ENCODE measurements at places on chromosomes 4 and X.

- DNase-seq, result no peak
These were observed 335.2 kb downstream of the PPP1R2C start for GRCh38 chrX:42442745-42443144.

- no peak for DNase-seq
These were observed 96.4 kb downstream of the POLA1 start for GRCh38 chrX:24790166-24790565.

DNA sequence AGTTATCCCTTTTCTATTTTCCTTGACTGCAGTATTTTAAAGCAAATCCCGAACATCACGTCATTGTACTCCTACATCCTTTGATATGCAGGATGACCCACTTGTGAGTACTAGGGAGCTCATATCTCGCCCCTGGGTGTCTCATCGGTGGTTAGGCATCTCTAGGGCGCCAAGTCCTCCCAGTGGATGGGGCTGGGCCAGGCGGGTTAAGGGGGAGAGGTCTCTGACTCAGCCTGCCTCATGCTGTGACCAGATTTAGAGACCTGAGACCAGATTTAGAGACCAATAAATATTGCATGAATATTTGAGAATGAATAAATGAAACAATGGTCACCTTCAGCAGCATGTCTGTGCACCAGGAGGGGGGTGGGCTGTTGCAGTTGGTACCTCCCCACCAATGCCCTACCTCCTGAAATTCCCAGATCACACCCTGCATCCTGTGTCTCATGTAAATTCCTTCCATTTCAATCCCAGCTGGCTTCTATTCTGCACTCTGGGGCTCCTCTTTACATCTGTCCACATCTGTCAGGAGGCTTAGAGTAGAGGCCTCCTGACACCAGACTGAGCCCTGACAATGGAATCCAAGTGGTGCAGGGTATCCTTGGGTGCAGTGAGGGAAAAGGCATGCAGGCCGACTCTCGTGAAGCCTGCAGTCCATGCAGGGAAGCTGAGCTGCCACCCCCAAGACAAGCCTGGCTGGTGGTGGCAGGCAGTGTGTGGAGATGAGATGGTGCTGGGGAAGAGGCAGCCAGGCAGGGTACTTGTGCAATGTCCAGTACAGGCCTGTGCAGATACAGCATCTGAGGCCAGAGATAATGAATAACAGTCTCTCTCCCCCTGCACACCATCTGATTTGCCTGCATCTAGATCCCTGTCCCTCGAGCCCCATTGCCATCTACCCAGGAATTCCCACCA, 5.2 kb downstream of the APLN start:
- no peak for DNase-seq

DNA sequence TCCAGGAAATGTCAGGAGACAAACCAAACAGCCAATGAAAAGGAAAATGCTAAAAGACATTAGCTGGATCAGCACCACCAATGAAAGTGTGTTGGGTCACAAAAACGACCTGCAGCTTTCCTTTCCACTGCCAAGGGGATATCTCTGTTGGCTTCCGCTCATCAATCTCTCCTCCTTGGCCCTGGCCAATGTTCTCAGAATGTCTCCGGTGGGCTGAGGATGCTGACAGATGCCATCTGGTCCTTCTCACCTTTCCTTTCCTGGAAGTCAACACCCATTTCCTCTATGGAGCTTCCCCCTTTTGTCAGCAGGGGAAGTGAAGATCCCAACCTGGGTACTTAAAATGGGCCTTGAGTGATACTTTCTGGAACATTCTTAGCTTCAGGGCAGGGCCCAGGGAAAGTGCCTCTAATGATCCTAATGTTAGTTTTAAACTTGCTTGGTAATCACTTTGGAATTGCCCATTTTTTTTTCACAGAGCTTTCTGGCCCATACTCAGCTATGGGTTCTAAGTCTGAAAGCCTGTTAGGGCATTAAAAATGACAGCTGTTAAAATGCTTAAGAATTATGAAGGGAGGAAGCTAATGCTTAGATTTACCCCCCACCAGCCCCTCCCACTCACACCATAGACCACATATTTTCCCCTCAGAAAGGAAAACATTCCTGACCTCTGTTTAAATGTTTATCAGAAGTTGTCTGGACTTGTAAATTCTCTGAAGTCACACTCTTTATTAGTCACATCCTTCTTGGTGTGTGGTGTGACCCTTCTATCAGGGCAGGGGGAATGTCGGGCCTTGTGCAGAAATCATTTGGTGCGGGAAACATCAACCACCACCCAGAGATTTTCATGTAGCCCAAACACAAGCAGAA, 29.2 kb downstream of the IGFBP7 start:
- no peak for DNase-seq

- no peak for DNase-seq
These were observed 225.2 kb downstream of the MGST2 start for GRCh38 chr4:139890816-139891215.

DNA sequence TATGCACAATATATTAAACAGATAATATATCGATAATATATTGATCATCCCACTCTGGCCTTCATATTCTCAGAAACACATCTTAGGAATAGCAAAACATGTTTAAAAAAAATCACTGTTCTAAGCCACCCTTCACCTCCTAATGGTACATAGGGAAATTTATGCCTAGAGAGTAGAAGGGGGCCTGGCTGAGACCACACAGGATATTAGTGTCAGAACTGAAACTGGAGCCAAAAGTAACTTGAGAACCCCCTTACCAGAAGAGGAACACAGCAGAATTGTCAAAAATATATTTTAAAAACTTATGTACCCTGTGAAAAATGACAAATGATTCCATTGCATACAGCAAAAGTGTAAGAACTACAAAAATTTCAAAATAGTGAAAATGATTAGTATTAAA, 173.1 kb downstream of the VSIG4 start:
- no peak for DNase-seq

- DNase-seq, result no peak
These were observed 33.8 kb upstream of the ADRA2C start for GRCh38 chr4:3732076-3733028.

- no peak for DNase-seq
These were observed 278.3 kb downstream of the PCDH18 start for GRCh38 chr4:137253949-137254348.

DNA sequence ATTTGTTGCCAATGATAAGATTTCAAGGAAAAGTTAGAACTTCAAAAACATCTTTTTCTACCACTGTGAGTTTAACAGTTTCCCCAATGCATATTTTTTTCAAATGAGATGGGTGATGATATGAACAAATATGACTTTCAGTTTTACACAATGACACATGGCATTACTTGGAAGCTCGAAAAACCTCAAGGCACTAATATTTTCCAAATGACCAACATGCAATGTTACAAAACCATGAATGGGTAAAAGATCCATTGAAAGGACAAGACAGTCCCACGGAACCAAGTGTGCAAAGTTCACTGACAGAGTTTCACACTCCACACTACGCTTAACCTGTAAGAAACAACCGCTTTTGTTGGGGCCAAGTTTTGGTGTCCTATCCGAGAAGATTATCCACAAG, 84.5 kb downstream of the CD99L2 start:
- DNase-seq, result no peak

DNA sequence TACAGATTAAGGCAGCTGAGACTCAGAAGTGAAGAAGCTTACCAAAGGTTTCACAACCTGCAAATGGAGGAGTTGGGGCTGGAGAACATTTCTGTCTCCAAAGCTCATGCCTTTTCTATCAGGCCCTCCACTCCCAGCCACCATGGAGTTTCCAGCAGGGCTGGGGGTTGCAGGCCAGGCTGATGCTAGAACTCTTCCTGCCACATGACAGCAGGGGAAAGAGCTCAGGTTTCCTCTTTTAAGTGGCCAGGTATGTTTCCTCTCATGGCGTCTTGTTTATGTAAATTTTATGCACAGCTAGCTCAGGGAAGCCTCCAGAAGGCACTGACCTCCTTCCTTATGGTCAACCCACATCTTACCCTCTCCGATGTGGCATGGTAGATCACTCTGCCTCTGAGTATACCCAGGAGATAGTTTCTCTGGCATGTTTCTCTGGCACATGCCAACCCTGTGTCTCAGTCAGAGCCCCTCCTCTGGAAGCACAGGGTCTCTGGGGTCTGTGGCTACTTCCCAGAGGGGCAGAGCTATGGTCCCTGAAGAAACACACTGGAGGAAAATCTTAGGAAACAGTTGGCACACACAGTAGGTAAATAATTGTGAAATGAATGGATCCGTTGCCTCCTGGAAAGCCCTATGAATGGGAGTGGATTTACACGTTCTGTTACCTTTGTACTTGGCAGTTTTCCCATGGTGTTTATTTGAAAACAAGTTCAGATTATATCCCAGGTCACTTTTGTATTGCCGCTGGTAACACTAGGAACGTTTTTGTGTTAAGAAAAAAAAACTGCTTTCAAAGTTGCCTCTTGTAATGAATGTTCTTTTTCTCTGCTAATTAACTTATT, 28.9 kb downstream of the PDK3 start:
- no peak for DNase-seq

DNA sequence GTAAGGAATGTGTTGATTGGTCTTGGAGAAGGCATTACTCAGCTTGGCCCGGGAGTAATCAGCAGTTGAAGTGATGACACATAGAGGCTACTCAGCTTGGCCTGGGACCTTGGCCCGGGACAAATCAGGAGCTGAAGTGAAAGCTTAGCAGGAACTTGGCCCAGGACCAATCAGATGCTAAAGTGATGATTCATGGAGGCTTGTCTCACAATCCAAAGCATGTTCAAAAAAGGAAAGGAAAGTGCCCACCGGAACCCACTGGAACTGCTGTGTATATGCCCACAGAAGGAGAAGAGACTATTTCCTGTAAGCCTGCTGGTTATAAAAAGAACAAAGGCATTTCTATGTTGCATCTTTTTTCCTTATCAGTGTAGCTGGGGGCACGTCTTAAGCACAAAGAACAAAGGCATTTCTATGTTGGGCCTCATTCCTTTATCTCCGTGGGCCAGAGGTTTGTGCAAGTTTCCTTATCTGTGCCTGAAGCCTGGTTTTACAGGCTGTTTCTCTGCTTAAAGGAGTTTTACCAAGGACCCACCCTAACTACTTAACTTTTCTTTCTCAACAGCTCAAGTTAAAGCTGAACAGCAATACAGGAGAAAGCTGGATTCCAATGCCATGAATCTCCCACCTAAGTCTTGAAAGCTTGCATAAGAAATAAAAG, 1176.7 kb downstream of the NLGN4X start:
- DNase-seq, result no peak

GRCh38 chr4:65669111-65670019, 924 bp downstream of the EPHA5 start:
- no peak for DNase-seq

GRCh38 chrX:133314281-133314680, 96.1 kb upstream of the TFDP3 start:
- no peak for DNase-seq

DNA sequence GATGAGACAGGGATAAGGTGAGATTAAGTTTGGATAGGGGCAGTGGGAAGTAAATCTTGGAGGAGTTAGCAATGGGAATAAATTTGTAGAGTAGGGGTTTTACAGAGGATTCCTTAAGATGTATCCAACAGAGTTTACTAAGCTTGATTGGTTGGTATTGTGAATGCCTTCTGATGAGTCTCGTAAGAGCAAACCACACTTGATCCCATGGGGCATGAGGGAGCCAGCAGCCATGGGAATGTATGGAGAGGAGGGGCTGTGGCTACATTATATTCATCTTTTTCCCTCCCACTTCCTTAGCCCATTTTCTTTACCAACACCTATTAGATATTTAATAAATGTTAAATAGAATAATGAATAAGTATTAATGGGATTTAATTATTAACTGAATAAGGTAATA, 126.6 kb upstream of the NDST3 start:
- no peak for DNase-seq

DNA sequence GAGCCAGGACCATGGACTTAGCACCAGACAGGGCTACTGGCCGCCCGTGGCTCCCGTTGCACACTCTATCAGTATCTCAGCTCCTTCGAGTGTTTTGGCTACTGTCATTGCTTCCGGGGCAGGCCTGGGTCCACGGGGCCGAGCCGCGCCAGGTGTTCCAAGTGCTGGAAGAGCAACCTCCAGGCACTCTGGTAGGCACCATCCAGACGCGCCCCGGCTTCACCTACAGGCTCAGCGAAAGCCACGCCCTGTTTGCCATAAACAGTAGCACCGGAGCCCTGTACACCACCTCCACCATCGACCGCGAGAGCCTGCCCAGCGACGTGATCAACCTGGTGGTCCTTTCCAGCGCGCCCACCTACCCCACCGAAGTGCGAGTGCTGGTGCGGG, 1.6 kb downstream of the FAT4 start:
- DNase-seq, result no peak

- DNase-seq, result no peak
These were observed 325.7 kb upstream of the GIMD1 start for GRCh38 chr4:106694232-106694631.

GRCh38 chr4:114226968-114227760, 247.7 kb upstream of the ARSJ start:
- DNase-seq, result no peak

- no peak for DNase-seq
These were observed 49.2 kb downstream of the CENPVL3 start for GRCh38 chrX:51569561-51569960.

DNA sequence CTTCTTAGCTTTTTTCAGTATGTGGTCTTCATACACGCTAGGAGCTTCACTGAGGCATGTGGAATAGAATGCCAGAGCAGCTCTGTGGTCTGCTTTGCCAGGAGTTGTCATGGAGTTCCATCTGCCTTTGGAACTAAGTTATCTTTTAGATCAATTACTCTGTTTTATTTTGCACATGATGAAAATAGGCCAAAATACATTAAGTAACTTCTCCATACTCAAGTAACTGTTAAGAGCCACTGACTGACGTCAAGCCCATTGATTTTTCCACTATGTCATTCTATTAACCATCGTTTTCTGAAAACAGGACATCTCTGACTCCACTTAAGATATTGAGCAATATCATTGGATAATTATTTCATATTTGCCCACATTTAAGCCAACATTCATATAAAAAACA, 415.1 kb upstream of the MAD2L1 start:
- DNase-seq, result no peak

- no peak for DNase-seq
These were observed 53.8 kb downstream of the PACRGL start for GRCh38 chr4:20754036-20754435.

DNA sequence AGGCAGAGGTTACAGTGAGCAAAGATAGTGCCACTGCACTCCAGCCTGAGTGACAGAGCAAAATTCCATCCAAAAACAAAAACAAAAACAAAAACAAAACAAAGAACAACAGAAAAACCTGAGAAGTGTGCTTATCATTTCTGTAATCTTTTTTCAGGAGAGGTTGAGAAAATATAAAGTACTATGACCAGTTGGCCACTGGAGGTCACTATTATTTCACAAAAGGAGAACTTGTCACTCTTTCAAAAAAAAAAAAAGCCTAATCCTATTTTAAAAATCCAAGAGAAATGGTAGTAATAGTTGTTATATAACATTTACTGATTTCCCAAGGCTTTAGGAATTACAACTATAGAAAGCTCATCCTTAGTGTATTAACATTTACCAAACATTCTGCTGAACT, 24.9 kb upstream of the RNF150 start:
- DNase-seq, result no peak

- no peak for DNase-seq
These were observed 48.8 kb downstream of the SEPTIN11 start for GRCh38 chr4:76998251-76998901.

- peak; percentile 11 for DNase-seq
These were observed 25.7 kb upstream of the MND1 start for GRCh38 chr4:153318696-153319320.

- DNase-seq, result peak; percentile 57
These were observed 124.2 kb downstream of the NFKB1 start for GRCh38 chr4:102625232-102625930.

Data from activated T-cell treated with anti-CD3 and anti-CD28 coated beads, Interleukin-2, amount 50 U/mL, for 4 hours (primary cell).